ENCODE measurements at places on chromosomes 6 and 20. TPM values are rescaled to one million over a fixed set of nuclear protein-coding genes. Genes with fewer than 3 reads are reported as not detected.

GRCh38 chr20:23508449-23509229 is 17.7 kb downstream of the CST8 start:
- H3K36me3 ChIP-seq: no peaks in the 10 kb centered on the region
- H3K27me3 ChIP-seq: no peaks in the 10 kb centered on the region
- H3K4me1 ChIP-seq: no peaks in the 10 kb centered on the region
- DNase-seq: no peak

The TNF gene
- polyA plus RNA-seq: not detected

The ZNF165 gene
- 0.41 TPM for polyA plus RNA-seq

DNA sequence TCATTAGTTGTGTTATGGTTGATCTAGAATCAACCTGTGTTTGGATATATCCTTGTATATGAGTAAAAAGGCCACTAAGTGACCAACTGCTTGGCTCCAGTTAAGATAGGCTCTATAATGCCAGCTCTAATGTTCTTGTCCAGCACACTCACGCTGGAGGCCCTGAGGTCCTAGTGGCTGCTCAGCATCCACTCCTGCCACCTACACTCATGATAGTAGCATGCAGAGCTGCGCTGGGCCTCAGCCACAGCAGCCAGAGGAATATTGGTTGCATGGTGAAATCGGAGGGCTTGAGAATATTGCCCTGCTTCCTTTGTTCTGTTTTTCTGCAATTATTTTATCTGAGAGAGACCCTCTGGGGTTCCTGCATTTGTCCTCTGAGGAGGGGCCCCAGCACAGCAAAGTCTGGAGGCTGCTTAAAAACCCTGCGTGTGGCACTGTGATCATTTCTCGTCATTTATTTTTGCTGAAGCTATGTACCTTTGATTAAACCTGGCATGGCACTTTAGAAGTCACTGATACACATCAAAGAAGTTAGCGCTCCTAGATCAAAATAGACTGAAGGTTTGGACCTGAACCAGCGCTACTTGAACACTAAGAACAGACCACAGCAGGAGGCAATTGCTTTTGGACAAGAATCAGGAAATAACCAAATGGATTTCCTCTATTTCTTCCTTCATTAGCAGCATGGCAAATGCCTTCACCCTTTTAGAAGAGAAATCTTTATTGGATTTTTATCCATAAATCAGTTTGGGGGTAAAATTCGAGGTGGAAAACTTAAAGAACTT is 398.4 kb upstream of the ID4 start:
- H3K4me1 ChIP-seq: no peaks in the 10 kb centered on the region
- no peaks in the 10 kb centered on the region for H3K36me3 ChIP-seq
- no peak overlapping the region for H3K27ac ChIP-seq
- no peaks in the 10 kb centered on the region for H3K27me3 ChIP-seq
- DNase-seq: no peak

The HCRTR2 gene
- polyA plus RNA-seq: not detected

- no peaks in the 10 kb centered on the region for H3K36me3 ChIP-seq
- DNase-seq: no peak
Measured at GRCh38 chr6:6497976-6498375, 90.5 kb upstream of the LY86 start.

DNA sequence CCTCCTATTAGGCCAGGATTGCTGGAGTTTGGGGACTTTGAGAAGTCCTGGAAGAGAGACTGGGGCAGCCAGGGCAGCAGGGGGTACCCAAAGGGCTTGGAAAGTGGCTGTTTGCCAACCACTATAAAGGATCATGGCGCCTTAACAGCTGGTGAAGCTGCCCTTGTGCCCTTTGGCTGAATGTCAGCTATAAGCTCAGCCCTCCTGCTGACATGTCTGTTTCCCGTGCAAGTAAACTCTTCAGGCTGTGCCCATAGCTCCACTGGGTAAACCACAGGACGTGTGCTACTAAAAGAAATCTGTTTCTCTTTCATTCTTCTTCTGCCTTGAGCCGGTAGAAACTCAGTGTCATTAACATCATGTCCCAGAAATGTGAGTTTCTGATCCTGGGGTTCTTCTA is 97.3 kb downstream of the CAP2 start:
- no peaks in the 10 kb centered on the region for H3K36me3 ChIP-seq
- H3K4me3 ChIP-seq: no peak overlapping the region
- DNase-seq: no peak

DNA sequence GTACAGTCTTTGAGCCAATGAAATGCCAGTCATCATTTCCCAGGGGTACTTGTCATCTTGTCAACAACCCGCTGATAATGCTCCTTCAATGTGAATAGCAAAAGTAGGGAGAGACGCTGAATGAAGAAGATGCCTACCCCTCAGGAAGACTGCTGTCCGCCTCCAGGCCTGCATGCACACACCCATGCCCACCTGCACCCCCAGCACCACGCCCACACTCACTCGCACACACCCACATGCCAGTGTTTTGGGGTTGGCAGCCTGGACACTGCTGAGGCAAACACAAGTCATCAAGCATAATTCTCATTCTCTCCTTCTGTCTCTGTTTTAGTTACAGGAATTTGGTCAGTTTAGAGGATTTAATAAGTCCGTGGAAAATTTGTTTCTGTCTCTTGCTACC is 63.6 kb downstream of the SYTL3 start:
- no peak overlapping the region for H3K4me3 ChIP-seq
- no peaks in the 10 kb centered on the region for H3K27me3 ChIP-seq
- no peaks in the 10 kb centered on the region for H3K4me1 ChIP-seq

DNA sequence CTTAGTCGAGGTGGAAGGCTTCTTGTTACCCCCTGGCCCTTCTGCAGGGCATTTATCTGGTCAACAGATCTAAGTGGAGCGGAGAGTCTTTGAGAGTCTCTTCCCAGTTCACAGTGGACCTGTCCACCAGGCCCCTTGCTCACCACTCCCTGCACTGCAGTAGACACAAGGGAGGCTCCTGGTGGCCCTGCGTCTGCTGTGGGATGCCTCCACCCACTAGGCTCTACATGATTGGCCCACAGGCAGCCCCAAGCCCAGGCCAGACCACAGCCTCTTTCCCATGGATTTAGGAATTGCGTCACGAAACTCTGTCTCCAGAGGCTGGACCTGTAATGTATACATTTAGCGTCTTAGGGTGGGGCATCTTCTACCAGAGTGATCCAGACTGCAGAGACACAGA is 28.4 kb downstream of the TBC1D7 start:
- peaks cover under 1% of the 10 kb centered on the region for H3K36me3 ChIP-seq
- H3K4me1 ChIP-seq: peaks cover 15% of the 10 kb centered on the region
- no peak for DNase-seq
- H3K4me3 ChIP-seq: no peak overlapping the region
- no peak overlapping the region for H3K27ac ChIP-seq
- no peaks in the 10 kb centered on the region for H3K27me3 ChIP-seq

- H3K4me3 ChIP-seq: no peak overlapping the region
- H3K27me3 ChIP-seq: peaks cover 40% of the 10 kb centered on the region
- H3K36me3 ChIP-seq: no peaks in the 10 kb centered on the region
- no peak overlapping the region for H3K27ac ChIP-seq
- no peak for DNase-seq
- H3K4me1 ChIP-seq: no peaks in the 10 kb centered on the region
Measured at GRCh38 chr20:47809161-47809960, 24.1 kb upstream of the SULF2 start.

DNA sequence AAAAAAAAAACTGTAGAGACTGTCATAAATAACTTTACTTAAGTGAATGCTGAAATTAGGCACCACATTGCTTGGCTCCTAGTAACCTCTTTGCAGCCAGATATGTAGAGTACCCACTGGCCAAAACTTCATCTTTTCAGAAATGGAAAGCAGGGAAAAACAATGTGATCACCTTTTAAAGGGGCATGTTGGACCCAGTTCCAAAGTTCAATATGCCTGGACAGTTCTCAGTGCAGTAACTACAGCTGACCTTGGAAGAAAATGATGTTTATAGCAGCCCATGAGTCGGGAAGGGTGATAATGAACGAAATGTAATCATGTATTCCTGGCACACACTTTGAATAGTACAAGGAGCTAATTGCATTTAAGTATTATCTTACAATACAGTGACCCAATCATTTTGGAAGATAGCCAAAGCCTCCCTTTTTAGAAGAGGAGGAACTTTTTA is 93.6 kb upstream of the TAB2 start:
- H3K27me3 ChIP-seq: no peaks in the 10 kb centered on the region
- H3K4me3 ChIP-seq: no peak overlapping the region
- no peaks in the 10 kb centered on the region for H3K36me3 ChIP-seq
- no peak for DNase-seq
- H3K27ac ChIP-seq: no peak overlapping the region

- no peaks in the 10 kb centered on the region for H3K27me3 ChIP-seq
- H3K27ac ChIP-seq: no peak overlapping the region
- peaks cover 3% of the 10 kb centered on the region for H3K4me1 ChIP-seq
- no peaks in the 10 kb centered on the region for H3K36me3 ChIP-seq
Measured at GRCh38 chr6:25318589-25318988, 39.4 kb downstream of the CARMIL1 start.

The HLA-DPA1 gene
- polyA plus RNA-seq: 4.9 TPM

- peaks cover 45% of the 10 kb centered on the region for H3K4me1 ChIP-seq
- peak; percentile 52 for DNase-seq
Measured at GRCh38 chr6:15259766-15260098, 13.9 kb downstream of the JARID2 start.

- no peaks in the 10 kb centered on the region for H3K27me3 ChIP-seq
- no peak overlapping the region for H3K27ac ChIP-seq
- peaks cover 9% of the 10 kb centered on the region for H3K36me3 ChIP-seq
- DNase-seq: no peak
Measured at GRCh38 chr6:75842191-75842590, 93.2 kb downstream of the MYO6 start.

The IMPG1 gene
- not detected for polyA plus RNA-seq

The PLAGL1 gene
- 43.8 TPM for polyA plus RNA-seq

GRCh38 chr6:11318835-11319813 is 86.7 kb upstream of the NEDD9 start:
- no peaks in the 10 kb centered on the region for H3K27me3 ChIP-seq
- peak; percentile 57 for DNase-seq
- H3K36me3 ChIP-seq: no peaks in the 10 kb centered on the region
- no peak overlapping the region for H3K4me3 ChIP-seq

The RBM38 gene
- 1.3 TPM for polyA plus RNA-seq

DNA sequence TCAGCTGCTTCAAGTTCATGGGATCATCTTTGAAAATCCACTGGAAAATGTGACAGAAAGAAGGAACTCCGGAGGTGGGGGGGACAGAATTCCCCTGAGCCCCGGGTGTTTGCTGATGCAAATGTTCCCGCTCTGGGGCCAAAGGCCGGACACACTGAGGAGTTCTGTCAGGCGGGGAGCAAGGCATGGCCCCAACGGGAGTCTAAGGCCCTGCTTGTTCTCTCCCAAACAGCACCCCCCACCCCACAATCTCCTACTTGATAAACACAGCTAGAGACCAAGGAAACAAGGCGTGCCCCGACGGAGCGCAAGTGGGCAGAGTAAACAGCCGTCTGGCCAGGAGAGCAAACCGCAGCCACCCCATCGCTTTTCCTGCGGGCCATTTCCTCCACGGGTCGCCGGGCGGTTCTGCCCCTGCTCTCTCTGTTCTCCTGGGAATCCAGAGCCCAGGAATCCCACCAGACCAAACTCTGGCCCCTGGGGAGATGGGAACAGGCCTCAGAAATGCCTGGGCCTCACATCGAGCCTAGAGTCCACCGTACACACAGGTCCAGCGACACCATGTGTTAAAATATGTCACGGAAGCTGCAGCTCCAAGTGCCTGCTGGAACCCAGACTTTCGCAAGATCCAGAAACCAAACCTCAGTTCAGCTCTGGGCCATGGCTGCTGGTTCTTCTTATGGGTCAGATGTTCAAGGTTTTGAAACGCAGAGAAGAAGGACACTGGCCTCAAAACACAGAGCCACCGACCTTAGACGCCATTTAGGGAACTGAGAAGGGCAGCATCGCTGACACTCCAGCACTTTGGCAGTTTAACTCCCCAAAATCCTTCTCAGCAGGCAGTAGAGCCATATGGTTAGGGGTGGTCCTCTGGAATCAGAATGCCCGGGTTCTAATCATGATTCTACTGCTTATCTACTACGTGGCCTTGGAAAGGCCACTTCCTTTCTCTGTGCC is 104.2 kb downstream of the PREX1 start:
- H3K4me3 ChIP-seq: no peak overlapping the region
- H3K27ac ChIP-seq: peak overlapping the region; percentile 6
- peak; percentile 39 for DNase-seq
- no peaks in the 10 kb centered on the region for H3K27me3 ChIP-seq
- peaks cover 23% of the 10 kb centered on the region for H3K4me1 ChIP-seq

GRCh38 chr6:150456902-150457643 is 88.3 kb downstream of the IYD start:
- H3K4me1 ChIP-seq: no peaks in the 10 kb centered on the region
- H3K4me3 ChIP-seq: no peak overlapping the region
- peaks cover 12% of the 10 kb centered on the region for H3K27me3 ChIP-seq
- no peaks in the 10 kb centered on the region for H3K36me3 ChIP-seq
- no peak overlapping the region for H3K27ac ChIP-seq

- H3K4me1 ChIP-seq: 0 out of 2 replicates have a peak, but pooled peaks cover 6% of the 10 kb centered on the region
- H3K4me3 ChIP-seq: no peak overlapping the region
- peak; percentile 21 for DNase-seq
- no peak overlapping the region for H3K27ac ChIP-seq
Measured at GRCh38 chr20:56769921-56770600, 141.0 kb downstream of the TFAP2C start.

- H3K4me1 ChIP-seq: peaks cover 58% of the 10 kb centered on the region
- peak overlapping the region; percentile 63 for H3K27ac ChIP-seq
- peak overlapping the region; percentile 2 for H3K4me3 ChIP-seq
- H3K36me3 ChIP-seq: no peaks in the 10 kb centered on the region
- H3K27me3 ChIP-seq: no peaks in the 10 kb centered on the region
Measured at GRCh38 chr6:140078561-140079125, 704.2 kb upstream of the CITED2 start.

GRCh38 chr6:70738028-70738427 is 70.3 kb downstream of the SMAP1 start:
- H3K4me3 ChIP-seq: no peak overlapping the region
- H3K27me3 ChIP-seq: no peaks in the 10 kb centered on the region
- no peak overlapping the region for H3K27ac ChIP-seq
- no peaks in the 10 kb centered on the region for H3K4me1 ChIP-seq
- DNase-seq: peak; percentile 28

GRCh38 chr20:49571553-49571835 is 3.6 kb upstream of the PTGIS start:
- no peak overlapping the region for H3K4me3 ChIP-seq
- H3K27ac ChIP-seq: peak overlapping the region; percentile 100
- peaks cover 33% of the 10 kb centered on the region for H3K4me1 ChIP-seq
- no peak for DNase-seq
- H3K36me3 ChIP-seq: no peaks in the 10 kb centered on the region

DNA sequence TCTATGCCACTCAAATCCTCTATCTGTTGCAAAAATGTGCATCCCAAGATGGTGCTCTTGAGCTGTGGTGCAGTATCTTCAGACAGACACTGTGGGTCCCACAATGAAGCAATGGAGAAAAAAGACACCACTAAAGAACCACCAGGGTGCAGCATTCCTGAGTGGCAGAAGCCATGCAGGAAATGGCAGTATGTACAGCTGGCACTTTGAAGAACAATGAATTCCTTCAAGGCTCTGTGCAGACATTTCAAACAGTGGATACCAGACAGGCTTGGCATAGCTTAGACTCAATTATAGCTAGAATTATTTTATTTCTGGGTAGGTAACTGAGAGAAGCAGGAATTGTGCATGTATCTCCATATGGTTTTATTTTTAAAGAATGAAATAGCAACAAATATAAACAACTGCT is 24.0 kb upstream of the HDAC2 start:
- peak overlapping the region; percentile 73 for H3K27ac ChIP-seq
- no peaks in the 10 kb centered on the region for H3K36me3 ChIP-seq
- H3K4me1 ChIP-seq: peaks cover 32% of the 10 kb centered on the region
- H3K4me3 ChIP-seq: peak overlapping the region; percentile 29
- H3K27me3 ChIP-seq: no peaks in the 10 kb centered on the region

Measured in GM23248 (cell line).